ENCODE measurements at places on chromosomes 7 and 10.

GRCh38 chr7:112743811-112744210 lies 46.4 kb downstream of the TMEM168 start:
- peak; percentile 31 for DNase-seq

DNA sequence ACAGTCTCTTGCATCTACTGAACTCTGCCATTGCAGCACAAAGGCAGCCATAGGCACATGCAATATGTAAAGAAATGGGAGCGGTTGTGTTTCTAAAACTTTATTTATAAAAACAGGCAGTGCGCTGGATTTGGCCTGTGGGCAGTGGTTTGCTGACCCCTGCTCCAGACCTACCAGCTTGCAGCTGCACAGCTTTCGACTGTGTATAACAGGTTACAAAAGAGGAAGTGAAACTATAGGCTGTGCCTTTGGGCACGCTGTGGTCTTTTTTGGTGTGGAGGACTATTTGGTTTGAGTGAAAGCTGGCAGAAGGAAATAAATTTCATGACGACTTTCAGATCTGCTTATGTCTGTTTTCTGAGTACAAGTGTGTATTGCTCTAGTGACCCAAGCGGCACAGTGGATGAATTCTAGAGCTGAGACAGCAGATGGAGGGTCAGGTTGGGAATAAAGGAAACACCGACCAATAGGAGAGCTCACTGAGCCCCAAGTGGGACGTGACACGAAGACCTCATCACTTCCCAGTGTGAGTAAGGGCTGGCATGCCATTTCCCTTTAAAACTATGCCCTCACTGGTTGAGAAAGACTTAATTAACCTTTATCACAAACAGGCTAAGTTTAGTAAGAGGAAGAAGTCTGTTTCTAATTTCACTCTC lies 152.7 kb downstream of the ANK3 start:
- no peak for DNase-seq

DNA sequence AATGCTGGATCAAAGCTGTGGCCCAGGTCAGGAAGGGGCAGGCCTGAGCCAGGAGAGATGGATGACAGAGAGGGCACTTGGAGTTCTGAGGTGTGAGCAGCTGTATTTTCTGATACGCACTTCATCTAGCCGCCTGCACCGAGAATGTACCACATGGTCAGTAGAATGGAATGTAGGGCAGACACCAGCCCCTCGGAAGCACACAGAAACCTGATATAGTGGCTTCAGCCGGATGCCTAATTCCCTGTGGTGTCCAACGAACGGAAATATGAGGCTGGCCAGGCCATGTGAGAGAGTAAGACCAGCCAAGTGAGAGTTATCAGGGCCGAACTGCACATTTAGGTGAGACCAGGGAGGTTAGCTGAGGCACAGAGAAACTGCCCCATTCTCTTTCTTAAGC lies 46.7 kb upstream of the PLCE1 start:
- no peak for DNase-seq

DNA sequence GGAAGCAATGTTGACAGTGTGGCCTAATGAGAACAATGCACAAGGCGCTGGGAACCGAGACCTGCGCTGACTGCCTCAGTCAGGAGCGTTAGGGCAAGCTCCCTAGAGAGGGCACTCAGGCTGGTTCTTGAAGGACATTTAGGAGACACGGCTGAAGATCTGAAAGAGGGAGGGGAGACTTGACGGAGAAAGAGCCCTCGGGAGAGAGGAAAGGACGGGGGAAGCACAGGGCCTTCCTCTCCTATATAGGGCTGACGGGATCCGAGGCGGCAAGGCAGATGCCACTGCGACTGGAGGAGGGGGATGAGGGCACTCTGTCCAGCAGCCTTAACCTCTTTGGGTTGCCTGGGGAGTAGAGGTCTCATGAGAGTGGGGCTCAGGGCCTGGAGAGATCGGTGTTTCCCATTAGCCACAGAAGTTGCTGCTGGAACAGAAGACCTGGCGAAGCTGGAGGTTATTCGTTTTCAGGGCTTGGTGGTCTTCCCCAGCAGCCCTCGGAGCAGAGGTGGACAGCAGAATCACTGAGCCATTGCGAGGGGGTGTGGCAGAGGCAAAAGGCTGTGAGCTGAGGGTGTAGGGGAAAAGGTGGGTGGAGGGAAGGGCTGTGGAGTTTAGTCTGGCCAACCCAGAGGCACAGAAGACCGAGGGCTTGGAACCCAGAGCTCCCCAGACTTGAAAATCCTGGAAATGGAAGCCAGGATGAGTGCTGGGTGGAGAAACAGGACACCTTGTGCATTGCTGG lies 36.0 kb downstream of the CLEC2L start:
- DNase-seq, result no peak

DNA sequence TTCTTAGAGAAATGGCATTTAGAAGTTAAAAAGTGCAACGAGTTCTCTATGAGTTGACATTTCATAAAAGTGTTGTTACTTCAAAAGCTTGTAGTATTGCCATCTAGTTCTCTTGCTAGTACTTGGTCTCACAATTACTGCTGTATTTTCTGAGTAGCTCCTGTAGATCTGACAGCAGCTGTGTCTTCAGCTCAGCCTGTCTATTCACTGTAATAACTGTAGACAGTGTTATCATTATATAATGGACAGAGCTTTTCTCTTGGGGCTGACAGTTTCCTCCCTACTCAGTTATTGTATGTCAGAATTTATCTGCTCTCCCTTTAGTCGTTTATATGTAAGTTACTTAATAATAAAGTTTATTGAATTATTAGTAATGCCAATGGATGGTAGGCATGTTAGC lies 388.7 kb upstream of the VSTM2A start:
- DNase-seq, result no peak

DNA sequence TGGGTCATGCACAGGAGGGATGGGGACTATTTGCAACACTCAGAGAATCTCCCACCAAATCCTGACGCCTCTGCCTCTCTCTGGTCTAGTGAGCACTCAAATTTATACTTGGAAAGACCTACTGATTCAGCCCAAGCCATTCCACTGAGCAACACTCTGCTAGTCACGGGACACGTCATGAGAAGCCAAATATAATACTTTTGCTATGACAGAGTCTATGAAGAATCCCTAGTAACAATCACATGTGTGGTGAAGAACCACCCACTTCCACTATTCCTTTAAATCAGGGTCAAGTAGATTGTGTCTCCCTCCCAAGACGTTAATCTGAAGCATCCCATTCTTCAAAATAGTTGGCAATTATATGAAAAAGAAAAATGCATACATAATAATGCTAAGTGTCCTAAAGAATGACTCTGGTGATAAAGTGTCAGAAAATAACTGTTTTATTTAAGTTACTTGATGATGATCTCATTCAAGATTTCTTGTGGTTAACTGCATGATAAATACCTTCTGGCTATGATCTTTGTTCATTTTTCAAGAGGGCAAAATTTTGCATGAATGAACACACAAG lies 28.5 kb downstream of the CHCHD3 start:
- no peak for DNase-seq

DNA sequence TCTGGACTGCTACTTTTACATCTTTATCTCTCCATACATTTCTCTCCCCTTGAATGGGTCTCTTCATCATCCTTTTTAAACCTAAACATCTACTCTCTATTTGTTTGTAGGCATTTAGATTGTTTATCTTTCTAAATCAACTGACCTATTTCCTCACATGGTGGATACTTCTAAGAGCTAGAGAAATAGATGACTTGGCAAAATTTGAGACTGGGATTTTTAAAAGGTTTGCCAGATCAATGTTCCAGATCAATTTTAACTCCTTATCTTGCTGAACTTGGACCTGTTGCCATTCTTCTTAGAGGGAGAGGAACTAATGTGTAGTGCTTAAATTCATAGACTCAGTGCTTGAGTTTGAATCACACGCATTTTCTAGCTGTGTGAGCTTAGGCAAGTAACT lies 144.2 kb upstream of the STEAP4 start:
- no peak for DNase-seq

GRCh38 chr10:127548022-127548421 lies 1.1 kb upstream of the NPS start:
- DNase-seq, result no peak

- DNase-seq, result no peak
These were observed 229.1 kb upstream of the DGKB start for GRCh38 chr7:15131661-15132060.

GRCh38 chr10:43648095-43648397 lies 635 bp downstream of the ZNF32 start:
- DNase-seq, result no peak

DNA sequence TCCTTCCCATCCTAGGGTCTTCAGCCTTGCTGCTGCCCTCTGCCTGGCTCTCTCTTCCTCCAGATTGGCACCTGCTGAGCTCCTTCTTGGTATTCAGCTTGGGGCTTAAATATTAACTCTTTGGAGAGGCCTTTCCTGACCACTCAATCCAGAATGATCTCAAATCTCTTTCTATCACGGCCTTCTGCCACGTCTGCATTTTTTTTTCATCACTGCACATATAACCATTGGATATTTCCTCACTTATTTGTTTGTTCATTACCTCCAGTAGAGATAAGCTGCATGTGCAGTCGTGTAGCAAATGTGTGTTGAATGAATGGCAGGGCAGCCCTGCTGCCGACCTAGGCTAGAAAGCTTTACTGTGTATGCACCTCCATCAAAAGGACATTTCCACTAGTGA lies 51.6 kb upstream of the MPP7 start:
- no peak for DNase-seq

- DNase-seq, result no peak
These were observed 144.1 kb upstream of the NRG3 start for GRCh38 chr10:81730891-81731290.

- no peak for DNase-seq
These were observed 112.5 kb downstream of the WDR11 start for GRCh38 chr10:120963594-120964220.

GRCh38 chr7:7122701-7123281 lies 59.6 kb upstream of the C1GALT1 start:
- no peak for DNase-seq

- no peak for DNase-seq
These were observed 35.5 kb downstream of the LYZL1 start for GRCh38 chr10:29324220-29324841.

DNA sequence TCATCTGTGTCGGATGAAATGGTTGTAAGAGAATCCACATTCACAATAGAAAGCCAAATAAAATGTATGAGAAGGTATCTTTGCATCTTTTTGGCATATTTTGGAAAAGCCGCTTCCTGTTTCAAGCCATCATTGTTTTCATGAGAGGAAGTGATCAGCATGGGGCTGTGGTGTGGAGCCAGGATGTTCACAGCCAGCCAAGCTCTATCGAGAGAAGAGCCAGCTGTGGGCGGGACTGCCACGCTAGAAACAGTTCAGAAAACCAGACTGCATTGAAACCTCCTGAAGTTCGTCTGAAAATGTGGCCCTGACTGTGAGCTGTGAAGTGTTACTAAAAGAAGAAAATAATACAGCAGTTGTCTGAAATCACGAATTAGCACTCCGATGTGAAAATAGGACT lies 21.2 kb upstream of the NPS start:
- no peak for DNase-seq

DNA sequence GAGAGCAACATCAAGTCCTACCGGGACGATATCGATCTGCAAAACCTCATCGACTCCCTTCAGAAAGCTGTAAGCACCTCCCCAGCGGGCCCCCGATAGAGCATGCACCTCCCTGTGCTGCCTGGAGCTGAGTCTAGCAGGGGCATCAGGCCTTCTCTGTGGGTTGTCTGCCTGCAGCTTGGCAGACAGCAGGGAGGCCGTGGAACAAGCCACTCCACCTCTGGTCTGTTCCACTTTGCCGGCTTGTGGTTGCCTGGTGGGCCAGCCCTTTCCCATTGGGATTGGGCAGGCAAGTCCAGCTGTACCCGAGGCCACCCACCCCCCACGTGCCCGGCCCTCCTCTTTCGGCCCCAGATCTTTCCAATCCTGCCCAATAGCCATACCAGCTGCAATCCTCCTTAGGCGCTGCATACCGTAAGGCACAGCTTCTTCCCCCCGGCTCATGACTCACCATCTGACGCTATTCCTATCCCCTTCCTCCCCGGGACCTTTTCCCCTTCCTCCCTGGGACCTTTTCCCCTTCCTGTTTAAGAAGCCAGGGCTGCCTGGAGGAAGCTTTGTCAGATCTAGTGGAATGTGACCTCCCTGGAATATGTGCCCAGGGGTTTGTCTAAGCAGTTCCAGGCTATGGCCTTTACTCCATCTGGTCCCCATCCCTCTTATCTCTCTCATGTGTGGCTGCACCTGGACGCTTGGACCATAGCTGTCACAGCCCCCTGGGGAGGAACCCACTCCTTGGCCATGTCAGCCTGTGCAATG lies 28.1 kb upstream of the SH2D4B start:
- DNase-seq, result no peak

DNA sequence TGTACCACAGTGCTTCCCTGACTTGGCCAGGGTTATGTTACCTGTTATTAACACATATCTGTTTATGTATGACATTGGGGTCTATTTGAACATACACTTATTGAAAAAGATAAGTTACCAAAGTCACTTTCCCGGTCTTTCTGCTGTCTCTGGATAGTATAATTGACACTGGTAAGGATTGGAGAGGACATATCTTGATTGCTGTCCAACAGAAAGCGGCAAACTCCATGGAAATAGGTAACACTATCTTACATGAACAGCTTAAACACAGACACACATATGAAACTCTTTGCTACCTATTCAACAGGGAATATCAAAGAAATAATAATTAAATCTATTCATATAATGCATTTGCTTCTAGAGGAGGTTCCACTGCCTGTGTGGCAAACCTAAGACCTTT lies 282.5 kb upstream of the AOAH start:
- DNase-seq, result no peak

DNA sequence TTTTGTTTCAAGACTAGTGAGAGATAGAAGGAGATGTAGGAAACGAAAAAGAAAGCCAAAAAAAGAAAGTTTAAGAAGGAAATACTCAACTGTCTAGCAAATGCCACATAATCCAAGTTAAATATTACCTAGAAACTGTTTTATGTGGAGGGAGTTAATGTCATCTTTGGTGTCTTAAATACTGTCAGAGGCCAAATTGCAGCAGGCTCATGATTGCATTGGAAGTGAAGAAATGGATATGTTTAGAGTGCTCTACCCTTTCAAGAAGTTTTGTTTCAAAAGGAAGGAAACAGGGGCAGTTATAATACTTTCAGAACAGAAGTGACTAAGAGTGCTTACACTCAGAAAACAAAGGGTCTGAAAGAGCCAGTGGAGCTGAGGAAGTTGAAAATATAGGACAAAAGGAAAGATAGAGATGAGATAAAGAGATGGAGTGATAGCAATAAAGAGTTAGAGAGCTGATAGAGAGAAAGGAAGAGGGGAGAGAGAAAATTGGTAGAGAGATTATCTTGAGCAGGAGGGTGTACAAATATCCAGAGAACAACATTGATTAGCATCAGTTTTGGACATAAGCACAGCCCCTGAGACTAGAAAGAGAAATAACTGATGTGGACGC lies 28.0 kb upstream of the GNAI1 start:
- DNase-seq, result no peak
